Femur (tissue), 1 donor: ENCODE measurements at places on chromosomes 13 and 19.

- DNase-seq: no peak
Observed at GRCh38 chr19:10601999-10602329, 14.9 kb upstream of the AP1M2 start.

GRCh38 chr19:16955161-16955560 lies 66.4 kb downstream of the F2RL3 start:
- no peak for DNase-seq

GRCh38 chr13:28463481-28463880 lies 31.4 kb downstream of the FLT1 start:
- DNase-seq: no peak

- DNase-seq: no peak
Observed at GRCh38 chr13:45943120-45943519, 91.6 kb upstream of the SIAH3 start.

- no peak for DNase-seq
Observed at GRCh38 chr13:28137596-28137995, 749 bp upstream of the PAN3 start.

GRCh38 chr19:31610018-31610417 lies 260.8 kb upstream of the TSHZ3 start:
- no peak for DNase-seq

DNA sequence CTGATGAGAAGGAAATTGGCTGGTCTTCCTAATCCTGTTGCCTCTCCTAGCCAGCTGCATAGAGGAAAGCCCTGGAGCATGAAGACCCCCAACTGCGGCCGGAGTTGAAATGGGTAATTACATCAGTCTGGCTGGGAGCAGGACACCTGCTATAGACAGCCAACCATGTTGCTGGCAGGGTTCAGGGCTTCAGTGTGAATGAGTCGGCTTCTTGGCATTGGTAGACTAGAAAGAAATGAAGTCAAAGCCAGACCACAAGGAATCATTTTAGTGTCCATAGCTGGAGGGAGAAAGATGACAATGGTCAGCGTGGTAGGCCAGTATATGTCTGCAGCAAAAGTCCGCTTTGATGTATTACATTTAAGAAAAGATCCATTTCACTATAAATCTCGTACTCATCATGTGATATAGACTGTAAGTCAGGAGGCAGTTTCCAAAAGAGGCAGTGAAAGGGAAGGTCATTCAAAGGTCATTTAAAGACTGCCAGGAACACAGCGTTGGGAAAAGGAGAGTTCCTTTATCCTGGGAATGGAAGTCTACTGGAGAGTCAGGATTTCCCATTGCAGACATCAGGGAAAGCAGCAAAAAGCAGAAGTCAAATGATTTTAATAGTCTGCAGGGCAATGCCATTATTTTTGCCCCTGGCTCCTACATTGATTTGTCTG lies 262.7 kb downstream of the DNAJC15 start:
- DNase-seq: peak; percentile 83

DNA sequence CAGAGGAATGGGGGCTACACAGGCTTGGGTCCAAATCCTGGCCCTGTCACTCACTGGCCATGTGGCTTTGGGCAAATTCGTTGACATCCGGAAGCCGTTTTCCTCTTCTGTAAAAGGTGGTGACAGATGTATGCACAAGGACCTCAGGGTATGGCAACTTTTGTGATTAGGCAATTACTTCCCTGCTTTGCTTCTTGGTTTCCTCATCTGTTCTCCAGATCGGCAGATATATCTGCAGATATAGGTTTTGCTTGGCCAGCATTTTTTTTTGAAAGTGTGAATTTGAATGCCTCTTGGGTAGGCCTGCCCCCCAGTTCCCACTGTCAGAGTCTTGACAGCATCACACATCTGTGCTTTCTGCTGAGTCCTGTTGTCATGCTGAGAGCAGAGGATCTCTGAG lies 17.7 kb downstream of the TMEM272 start:
- no peak for DNase-seq

DNA sequence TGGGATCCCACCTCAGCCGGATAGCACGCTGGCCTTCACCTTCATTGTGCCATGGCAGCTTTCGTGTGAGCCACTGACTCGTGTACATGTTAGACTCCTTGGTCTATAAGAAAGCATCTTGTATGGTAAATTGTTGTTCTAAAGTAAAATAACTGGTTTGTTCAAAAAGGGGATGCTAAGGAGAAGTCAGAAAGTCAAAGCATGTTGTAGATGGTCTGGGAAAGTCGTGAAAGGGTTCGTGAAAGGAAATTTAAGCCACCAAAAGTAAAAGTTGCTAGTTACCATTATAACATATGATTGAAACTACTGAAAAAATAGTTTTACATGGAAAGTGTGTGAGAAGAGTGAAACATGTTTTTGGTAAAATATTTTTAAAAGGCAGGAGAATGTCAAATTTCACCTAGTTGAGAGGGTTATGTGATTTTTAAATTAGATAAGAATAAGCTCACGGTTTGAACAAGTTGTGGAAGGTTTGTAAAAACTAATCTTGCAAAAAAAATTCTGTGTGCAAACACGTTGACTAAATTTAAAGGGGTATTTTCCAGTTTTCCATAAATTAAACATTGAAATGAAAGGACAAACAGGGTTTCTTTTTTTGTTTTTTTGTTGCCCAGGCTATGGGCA lies 23.4 kb downstream of the DPRX start:
- no peak for DNase-seq

DNA sequence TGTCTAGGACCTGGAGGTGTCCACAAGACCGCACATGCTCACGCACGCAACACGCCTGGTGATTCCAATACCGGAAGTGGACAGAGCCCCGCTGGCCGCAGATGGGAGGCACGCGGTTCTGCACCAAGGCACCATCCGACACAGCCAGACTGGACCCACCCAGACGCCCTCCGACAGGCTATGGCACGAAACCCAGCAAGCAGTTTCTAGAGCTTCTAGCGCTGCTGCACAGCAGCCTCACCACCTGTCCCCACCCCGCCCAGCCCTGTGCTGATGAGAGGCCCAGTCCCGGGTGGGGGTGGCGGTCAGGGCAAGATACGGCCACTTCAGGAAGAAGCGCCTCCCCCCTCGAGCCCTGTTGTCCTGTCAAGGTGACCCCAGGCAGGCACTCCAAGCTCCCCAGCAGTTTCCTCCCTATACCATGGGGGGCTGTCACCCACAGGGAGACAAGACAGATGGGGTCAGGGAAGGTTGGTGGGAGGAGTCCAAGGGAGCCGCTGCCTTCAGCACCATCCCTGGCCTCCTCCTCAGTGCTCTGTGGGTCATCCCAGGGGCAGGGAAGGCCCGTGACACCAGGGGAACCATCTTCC lies 11.3 kb downstream of the LSM4 start:
- DNase-seq: no peak

- DNase-seq: no peak
Observed at GRCh38 chr13:49113526-49114286, 106.4 kb upstream of the MLNR start.

- no peak for DNase-seq
Observed at GRCh38 chr19:4914736-4915501, 5.6 kb downstream of the UHRF1 start.

GRCh38 chr13:28357247-28357825 lies 137.6 kb downstream of the FLT1 start:
- DNase-seq: no peak

GRCh38 chr13:77300176-77301037 lies 26.5 kb downstream of the MYCBP2 start:
- no peak for DNase-seq

GRCh38 chr13:93753639-93754038 lies 527.0 kb downstream of the GPC6 start:
- DNase-seq: no peak

- DNase-seq: no peak
Observed at GRCh38 chr13:50615234-50615633, 228.3 kb downstream of the DLEU7 start.
